Testis (tissue), 5 donors: ENCODE measurements at places on chromosomes 5 and 9.
A peak's percentile ranks its signal among the peaks of the same experiment; 100 is the strongest.

- DNase-seq, result no peak
- no peaks in the 10 kb centered on the region for H3K4me1 ChIP-seq
- H3K27ac ChIP-seq, result no peak overlapping the region
- H3K36me3 ChIP-seq, result no peaks in the 10 kb centered on the region
Observed at GRCh38 chr9:28329323-28329722, 756.0 kb upstream of the C9orf72 start.

DNA sequence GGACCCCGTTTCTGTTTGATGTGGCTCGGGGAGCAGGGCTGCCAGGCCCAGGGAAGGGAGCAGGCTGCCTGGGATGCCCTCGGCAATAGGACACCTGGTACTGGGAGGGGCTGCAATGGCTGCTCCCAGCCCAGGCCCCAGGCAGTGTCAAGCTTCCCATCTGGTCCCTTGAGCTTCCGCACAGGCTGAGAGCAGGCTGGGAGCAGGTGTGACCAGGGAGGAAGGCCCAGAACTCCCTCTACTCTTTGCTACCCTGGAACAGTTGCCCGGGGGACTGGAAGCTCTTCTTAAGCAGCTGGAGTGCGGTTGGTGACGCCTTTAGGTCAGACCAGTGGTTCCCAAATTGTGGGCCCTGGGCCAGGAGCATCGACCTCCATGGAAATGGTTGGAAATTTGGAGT lies 186.9 kb downstream of the GADD45G start:
- no peak overlapping the region for H3K4me3 ChIP-seq
- DNase-seq, result no peak
- H3K36me3 ChIP-seq, result no peaks in the 10 kb centered on the region
- H3K27me3 ChIP-seq, result no peaks in the 10 kb centered on the region
- H3K27ac ChIP-seq, result no peak overlapping the region

GRCh38 chr9:109046346-109046745 lies 33.0 kb upstream of the CTNNAL1 start:
- no peak overlapping the region for H3K27ac ChIP-seq
- DNase-seq, result no peak
- no peaks in the 10 kb centered on the region for H3K4me1 ChIP-seq
- H3K4me3 ChIP-seq, result no peak overlapping the region

DNA sequence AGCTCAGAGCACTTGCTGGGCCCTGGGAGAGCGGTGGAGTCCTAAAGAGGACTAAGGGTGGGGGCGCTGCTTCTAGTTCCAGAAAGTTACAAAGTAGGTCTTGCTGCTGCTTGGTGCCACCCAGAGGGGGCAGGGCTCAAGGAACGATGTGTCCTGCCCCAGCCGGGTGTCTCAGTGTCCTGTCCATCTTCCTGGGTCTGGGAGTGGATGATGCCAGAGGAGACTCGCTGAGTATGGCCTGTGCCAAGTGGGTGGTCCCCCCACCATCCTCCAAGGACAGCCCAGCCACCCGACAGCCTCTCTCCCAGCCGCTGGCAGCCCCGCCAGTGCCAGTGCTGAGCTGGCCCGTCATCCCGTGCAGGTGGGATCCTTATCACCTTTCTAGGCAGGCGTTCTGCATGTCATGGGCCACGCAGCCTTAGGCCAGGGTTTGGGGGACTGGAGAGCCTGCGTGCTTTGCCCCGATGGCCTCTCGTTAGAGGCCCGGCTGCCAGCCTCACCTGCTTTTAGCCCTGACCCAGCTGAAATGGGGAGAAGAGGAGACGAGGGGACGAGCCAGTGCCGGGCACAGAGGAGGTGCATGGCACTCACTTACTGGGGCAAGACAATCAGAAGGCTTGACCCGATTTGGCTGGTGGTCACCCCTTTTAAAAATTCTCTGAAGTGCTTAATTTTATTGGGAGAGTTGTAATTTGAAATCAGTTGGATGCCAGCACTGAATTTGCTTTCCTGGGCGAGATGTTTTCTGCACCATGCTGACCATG lies 5.6 kb downstream of the WNK2 start:
- H3K36me3 ChIP-seq, result no peaks in the 10 kb centered on the region
- H3K4me3 ChIP-seq, result no peak overlapping the region
- H3K27ac ChIP-seq, result no peak overlapping the region
- peak; percentile 35 for DNase-seq
- no peaks in the 10 kb centered on the region for H3K27me3 ChIP-seq
